Stimulated activated CD4-positive, alpha-beta T cell treated with anti-CD3 and anti-CD28 coated beads, TNF-alpha, amount 100 ng/mL, for 24 hours (primary cell): ENCODE measurements at places on chromosomes 7 and 10.

DNA sequence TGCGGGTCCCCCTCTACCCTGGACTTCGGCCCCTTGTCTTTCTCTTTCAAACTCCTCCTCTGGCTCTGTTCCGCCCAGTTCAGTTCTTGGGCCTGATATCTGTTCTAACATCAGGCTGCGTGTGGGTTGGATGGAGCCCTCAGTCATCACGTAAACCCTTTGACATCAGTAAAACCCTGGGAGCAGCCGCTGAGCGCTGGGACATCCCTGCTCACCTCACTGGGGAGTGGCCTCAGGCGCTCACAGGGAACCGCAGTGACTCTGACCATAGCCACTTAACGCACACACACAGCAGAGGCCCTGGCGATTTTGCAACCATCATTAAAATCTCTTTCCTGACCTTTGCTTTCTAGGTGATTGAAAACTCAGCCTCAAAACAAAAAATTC, 113.3 kb downstream of the CYTH3 start:
- DNase-seq: no peak

DNA sequence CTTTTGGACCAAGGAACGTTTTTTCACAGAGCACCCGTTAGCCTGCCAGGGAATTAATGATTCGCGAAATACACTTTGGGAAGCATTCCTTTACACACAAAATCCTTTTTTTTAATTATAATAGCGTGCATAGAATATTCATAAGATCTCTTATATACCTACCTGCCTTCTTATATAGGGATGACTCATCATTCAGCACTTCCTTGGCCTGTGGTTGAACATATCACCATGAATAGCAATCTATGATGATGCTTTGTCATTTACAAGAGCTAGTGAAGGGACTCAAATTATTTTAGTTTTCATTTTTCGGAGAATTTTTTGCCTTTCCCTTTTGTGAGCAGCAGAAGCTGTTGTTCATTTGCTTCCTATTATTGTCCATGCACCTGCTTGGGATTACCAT, 97.0 kb downstream of the CDH23 start:
- DNase-seq: no peak

- DNase-seq: no peak
Measured at GRCh38 chr7:76304888-76305375, 2.5 kb downstream of the HSPB1 start.

DNA sequence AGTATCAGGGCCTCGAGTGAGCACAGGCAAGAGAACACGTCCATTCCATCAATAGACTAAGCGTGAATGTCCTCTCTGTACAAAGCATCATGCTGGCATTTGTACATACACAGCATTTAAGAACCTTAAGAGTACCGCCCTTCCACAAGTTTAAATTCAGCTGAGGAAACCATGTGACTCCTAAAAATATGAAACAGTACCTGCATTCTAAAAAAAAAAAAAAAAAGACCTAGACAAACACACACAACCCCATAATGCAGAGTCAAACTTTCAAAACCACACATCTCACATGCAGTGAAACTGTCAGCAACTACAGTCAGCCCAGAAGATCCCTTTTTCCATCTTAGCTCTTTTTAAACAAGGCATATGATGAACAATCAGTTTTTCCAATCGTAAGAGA, 124.3 kb downstream of the DIP2C start:
- DNase-seq: no peak

DNA sequence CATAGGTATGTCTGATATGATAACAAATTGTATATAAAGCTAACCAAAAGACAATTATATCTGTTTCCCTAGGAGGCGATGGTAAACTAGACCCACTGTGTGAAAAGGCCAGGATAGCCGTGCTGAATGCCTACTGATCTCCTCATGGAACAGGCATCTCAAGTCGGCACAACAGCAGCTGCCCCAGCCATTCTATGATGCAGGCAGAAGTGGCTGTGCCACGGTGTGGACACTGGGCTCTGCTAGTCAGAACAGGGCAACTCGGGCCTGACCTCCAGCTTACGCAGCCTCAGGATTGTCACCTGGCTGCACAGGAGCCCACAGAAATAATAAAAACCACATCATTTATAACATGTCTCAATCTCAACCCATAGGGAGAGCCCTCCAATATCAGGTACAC, 15.0 kb downstream of the C10orf53 start:
- no peak for DNase-seq

- no peak for DNase-seq
Measured at GRCh38 chr10:124745673-124746072, 1.5 kb upstream of the FAM53B start.

- no peak for DNase-seq
Measured at GRCh38 chr7:90994601-90995000, 269.6 kb upstream of the FZD1 start.

- DNase-seq: no peak
Measured at GRCh38 chr7:128755075-128755818, 16.1 kb downstream of the CALU start.

DNA sequence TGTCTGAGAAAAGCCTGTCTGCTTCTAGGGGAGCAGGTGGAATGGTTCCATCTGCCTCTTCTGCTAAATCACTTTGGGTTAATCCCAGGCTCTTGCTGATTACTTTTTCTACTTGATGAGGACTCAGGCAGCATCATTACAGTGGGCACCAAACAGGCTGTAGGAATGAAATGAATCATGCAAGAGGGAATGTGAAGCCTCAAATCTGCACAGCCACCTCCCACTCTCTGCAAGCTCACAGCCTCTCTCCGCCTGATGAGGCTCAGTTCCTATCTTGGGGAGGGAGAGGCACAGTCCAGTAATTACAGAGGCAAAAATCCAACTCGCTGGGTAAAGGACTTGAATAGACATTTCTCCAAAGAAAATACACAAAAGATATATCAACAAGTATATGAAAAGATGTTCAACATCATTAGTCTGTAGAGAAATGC, 34.0 kb downstream of the HSPA12A start:
- no peak for DNase-seq

DNA sequence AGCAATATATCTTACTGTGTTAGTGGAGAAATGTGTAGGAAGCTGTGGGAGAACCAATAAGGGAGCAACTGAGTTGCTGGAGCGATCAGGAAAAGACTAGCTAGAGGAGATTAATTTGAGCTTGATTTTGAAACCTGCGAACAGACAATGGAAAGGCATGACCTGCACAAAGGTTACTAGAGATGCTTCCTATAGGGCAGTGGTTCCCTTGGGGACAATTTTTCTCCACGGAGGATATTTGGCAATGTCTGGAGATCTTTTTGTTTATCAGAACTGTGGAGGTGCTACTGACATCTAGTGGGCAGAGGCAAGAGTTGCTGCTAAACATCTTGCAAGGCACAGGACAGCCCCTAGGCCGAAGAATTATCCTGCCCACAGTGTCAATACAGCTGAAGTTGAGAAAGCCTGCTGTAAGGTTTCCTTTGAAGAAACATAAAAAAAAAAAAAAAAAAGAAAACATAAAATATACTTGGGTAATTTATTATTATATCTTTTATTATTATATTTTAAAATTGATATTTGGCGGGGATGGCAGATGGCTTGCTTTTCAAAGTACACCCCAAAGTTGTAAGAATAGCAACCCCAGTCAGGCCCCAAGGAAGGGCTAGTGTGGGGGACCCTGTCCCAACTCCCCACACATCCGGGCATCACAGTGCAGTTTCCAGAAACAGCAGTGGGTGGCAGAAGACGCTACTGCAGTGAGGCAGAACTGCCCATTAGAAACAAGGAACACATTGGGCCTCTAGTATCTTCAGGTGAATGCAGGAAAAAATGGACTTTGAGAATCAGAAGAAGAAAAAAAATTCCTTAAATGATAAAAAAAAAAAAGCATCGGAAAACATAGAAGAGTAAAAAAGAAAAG, 481.6 kb downstream of the SH2D4B start:
- no peak for DNase-seq

- no peak for DNase-seq
Measured at GRCh38 chr10:31130406-31130805, 98.7 kb upstream of the ZNF438 start.
